ENCODE measurements at places on chromosomes 3 and 15.
A peak's percentile ranks its signal among the peaks of the same experiment; 100 is the strongest.

GRCh38 chr15:55587321-55588069, 650 bp downstream of the PYGO1 start:
- peak; percentile 4 for DNase-seq

- DNase-seq, result no peak
Measured at GRCh38 chr3:189267981-189268613, 96.3 kb downstream of the TPRG1 start.

- DNase-seq, result no peak
Measured at GRCh38 chr3:86845726-86846125, 145.2 kb downstream of the VGLL3 start.

GRCh38 chr15:99537344-99537743, 28.4 kb upstream of the MEF2A start:
- no peak for DNase-seq

- DNase-seq, result no peak
Measured at GRCh38 chr3:81500039-81500438, 261.4 kb downstream of the GBE1 start.

GRCh38 chr3:119637679-119638477, 22.5 kb downstream of the POPDC2 start:
- no peak for DNase-seq

- no peak for DNase-seq
Measured at GRCh38 chr3:81760215-81760614, 1.2 kb downstream of the GBE1 start.

Measured in stimulated activated CD4-positive, alpha-beta T cell treated with anti-CD3 and anti-CD28 coated beads, Interleukin-1b, Interleukin-23, amount 100 ng/mL, for 48 hours (primary cell).